Breast epithelium (tissue), 4 donors: ENCODE measurements at places on chromosomes 6 and 20. TPM values are rescaled to one million over a fixed set of nuclear protein-coding genes. Genes with fewer than 3 reads are reported as not detected.

DNA sequence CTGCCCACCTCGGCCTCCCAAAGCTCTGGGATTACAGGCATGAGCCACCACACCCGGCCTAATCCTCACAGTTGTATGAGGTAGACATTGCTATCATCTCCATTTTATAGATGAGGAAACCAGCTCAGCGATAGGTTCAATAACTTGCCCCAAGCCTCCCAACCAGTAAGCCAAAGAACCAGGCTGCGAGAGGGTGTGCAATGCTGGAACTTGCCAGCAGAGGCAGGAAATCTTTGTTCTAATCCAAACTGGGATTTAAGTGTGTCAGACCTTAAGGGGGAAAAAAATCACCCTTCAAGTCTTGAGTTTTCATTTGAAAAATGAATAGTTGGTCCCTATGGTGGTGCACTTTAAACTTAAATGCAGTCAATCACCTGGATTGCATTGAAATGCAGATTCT, 20.1 kb upstream of the RNGTT start:
- no peak overlapping the region for H3K4me3 ChIP-seq
- no peaks in the 10 kb centered on the region for H3K27me3 ChIP-seq
- H3K27ac ChIP-seq = peak overlapping the region; percentile 37
- H3K4me1 ChIP-seq = no peaks in the 10 kb centered on the region
- no peaks in the 10 kb centered on the region for H3K36me3 ChIP-seq

DNA sequence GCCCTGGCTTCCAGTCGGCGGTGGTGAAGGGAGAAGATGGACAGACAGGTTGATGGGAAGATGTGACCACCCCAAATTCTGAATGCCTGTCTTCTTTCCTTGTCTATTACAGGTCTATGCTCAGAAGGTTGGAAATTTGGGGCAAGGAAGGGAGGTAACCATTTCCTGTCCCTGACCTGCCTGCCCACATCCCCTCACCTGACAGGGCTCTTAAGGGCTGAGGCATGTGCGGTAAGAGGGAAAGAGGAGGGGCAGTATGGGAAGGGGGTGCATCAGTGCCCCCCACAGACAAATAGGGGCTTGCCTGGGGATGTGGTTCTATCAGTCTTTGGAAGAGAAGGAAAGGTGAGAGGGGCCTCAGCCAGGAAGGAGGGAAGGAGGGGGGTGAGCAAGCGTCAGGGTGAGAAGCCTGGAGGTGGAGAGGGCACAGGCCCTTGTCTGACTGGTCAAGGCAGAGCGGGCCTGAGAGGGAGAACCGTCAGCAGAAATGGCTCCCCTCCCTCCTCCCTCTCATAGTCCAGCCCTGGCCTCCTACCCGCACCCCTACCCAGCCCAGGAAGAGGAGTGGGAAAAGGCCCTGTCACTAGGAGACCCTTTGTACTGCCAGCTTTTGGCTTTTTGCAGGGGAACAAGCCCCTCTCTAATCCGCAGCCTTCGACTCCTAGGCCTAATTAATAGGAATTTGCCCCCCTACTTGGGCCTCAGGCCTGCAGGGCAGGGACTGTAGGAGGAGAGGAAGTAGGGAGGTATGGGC, 104.4 kb upstream of the FOXP4 start:
- no peak overlapping the region for H3K4me3 ChIP-seq
- no peak overlapping the region for H3K27ac ChIP-seq
- H3K4me1 ChIP-seq = peaks cover 5% of the 10 kb centered on the region
- H3K36me3 ChIP-seq = no peaks in the 10 kb centered on the region
- H3K27me3 ChIP-seq = no peaks in the 10 kb centered on the region

GRCh38 chr6:89270951-89271721, 44.0 kb downstream of the GABRR2 start:
- H3K36me3 ChIP-seq = no peaks in the 10 kb centered on the region
- H3K27me3 ChIP-seq = no peaks in the 10 kb centered on the region
- no peak overlapping the region for H3K4me3 ChIP-seq
- no peak overlapping the region for H3K27ac ChIP-seq
- DNase-seq = no peak
- no peaks in the 10 kb centered on the region for H3K4me1 ChIP-seq

DNA sequence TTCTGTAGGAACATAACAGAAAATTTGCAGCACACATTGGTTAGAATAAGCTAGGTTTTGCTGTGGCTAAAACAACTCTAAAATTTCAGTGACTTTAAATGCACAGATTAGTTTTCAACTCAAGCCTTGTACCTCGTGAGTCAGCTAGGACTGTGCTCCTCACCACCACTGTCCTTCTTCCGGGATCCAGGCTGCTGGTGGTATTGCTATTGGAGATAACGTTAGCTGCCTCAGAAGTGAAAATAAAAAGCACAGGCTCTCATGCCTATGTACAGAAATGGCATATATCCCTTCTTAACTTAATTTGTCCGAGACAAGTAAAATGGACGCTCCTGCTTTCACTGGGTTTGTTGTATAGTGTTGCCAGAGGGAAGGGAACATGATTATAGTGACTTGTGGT, 931.1 kb upstream of the EYS start:
- DNase-seq = no peak
- no peaks in the 10 kb centered on the region for H3K4me1 ChIP-seq
- H3K36me3 ChIP-seq = no peaks in the 10 kb centered on the region
- H3K27ac ChIP-seq = no peak overlapping the region
- no peaks in the 10 kb centered on the region for H3K27me3 ChIP-seq

DNA sequence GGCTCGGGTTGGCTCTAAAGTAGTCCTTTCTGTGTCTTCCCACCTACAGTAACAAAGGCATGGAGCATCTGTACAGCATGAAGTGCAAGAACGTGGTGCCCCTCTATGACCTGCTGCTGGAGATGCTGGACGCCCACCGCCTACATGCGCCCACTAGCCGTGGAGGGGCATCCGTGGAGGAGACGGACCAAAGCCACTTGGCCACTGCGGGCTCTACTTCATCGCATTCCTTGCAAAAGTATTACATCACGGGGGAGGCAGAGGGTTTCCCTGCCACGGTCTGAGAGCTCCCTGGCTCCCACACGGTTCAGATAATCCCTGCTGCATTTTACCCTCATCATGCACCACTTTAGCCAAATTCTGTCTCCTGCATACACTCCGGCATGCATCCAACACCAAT, 291.2 kb downstream of the ESR1 start:
- no peaks in the 10 kb centered on the region for H3K36me3 ChIP-seq
- H3K27me3 ChIP-seq = no peaks in the 10 kb centered on the region
- no peaks in the 10 kb centered on the region for H3K4me1 ChIP-seq
- DNase-seq = no peak
- H3K27ac ChIP-seq = no peak overlapping the region
- H3K4me3 ChIP-seq = no peak overlapping the region

- no peaks in the 10 kb centered on the region for H3K4me1 ChIP-seq
- no peak for DNase-seq
- H3K27me3 ChIP-seq = no peaks in the 10 kb centered on the region
- H3K4me3 ChIP-seq = no peak overlapping the region
- no peak overlapping the region for H3K27ac ChIP-seq
These were observed 567.6 kb upstream of the MMS22L start for GRCh38 chr6:97850458-97851212.

DNA sequence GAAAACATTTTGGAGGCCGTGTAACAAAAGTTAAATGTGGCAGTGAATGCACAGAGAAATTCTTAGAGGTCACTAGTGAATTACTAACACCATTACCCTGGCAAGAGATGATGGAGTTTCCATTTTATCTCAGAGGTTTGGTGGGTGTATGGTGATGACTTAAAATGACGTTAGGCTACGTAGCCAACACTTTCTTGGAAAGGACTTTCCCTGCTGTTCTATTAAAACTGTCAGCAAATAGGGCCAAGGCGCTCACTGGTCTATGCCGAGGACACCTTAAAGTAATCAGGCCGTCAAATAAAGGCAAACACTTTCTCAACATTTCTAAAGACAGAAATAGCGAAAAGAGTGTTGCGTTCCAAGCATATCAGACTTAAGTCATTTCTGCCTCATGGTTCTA, 160.8 kb downstream of the GMPR start:
- H3K4me1 ChIP-seq = no peaks in the 10 kb centered on the region
- H3K4me3 ChIP-seq = no peak overlapping the region
- no peak for DNase-seq
- no peak overlapping the region for H3K27ac ChIP-seq
- no peaks in the 10 kb centered on the region for H3K27me3 ChIP-seq

- H3K4me3 ChIP-seq = peak overlapping the region; percentile 84
- no peak for DNase-seq
- H3K4me1 ChIP-seq = peaks cover 7% of the 10 kb centered on the region
- H3K27ac ChIP-seq = peak overlapping the region; percentile 80
These were observed 672 bp downstream of the CEP43 start for GRCh38 chr6:166999884-167000253.

GRCh38 chr6:131164506-131164905, 29.2 kb downstream of the AKAP7 start:
- no peak overlapping the region for H3K27ac ChIP-seq
- H3K36me3 ChIP-seq = no peaks in the 10 kb centered on the region
- DNase-seq = no peak
- no peaks in the 10 kb centered on the region for H3K4me1 ChIP-seq
- H3K27me3 ChIP-seq = no peaks in the 10 kb centered on the region

DNA sequence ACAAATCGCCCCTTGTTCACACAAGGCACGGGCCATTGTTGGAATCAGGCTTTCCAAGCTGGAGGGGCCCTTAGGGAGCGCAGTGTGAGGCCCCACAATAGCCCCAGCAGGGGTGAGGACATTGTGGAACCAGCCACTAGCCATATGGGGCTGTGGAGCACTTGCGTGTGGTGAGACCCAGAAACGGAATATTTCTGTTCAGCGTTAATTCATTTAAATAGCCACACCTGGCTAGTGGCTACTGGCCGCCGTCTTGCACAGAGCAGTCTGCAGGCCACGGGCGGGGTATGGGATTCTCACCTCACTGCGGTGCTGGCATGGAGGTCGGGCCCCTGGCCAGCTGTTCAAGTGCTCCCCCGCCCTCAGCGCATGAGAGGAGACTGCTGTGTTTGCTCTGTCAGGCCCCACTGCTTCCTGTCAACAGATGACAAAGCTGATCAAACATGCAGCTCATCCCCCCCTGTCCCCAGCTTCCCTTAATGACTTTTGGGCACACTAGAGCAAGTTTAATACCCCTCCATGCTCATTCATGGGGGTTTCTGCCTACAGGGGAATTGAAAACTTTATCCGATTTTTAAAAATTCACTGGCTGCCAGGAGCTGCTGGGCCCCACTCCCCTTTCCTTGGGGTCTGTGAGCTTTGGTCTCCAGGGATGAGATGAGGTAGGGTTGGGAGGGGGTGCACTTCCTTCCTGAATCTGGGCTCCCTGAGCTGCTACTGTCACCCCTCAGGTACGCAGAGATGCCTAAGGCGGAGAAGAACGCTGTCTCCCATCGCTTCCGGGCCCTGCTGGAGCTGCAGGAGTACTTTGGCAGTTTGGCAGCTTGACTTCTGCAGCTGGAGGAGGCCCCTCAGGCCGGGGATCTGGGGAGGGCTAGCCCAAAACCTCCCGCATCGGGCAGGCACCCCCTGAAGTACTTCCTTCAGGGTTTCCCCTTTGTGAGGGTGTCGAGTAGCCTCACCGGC, 13.6 kb downstream of the ITPA start:
- peak overlapping the region; percentile 45 for H3K27ac ChIP-seq
- no peak overlapping the region for H3K4me3 ChIP-seq
- peak; percentile 39 for DNase-seq
- no peaks in the 10 kb centered on the region for H3K27me3 ChIP-seq
- H3K4me1 ChIP-seq = no peaks in the 10 kb centered on the region

The PRPH2 gene
- 0.59 TPM for total RNA-seq

The TSBP1 gene
- not detected for total RNA-seq

The MACROD2 gene
- total RNA-seq = 8.8 TPM

The SPATS1 gene
- total RNA-seq = not detected

The ZSWIM3 gene
- 4.9 TPM for total RNA-seq

The CLDN20 gene
- total RNA-seq = not detected
